CD4-positive, alpha-beta T cell treated with Interleukin-2 at 100 ng/mL for 4 hours (primary cell): ENCODE measurements at places on chromosomes 1 and 21.

DNA sequence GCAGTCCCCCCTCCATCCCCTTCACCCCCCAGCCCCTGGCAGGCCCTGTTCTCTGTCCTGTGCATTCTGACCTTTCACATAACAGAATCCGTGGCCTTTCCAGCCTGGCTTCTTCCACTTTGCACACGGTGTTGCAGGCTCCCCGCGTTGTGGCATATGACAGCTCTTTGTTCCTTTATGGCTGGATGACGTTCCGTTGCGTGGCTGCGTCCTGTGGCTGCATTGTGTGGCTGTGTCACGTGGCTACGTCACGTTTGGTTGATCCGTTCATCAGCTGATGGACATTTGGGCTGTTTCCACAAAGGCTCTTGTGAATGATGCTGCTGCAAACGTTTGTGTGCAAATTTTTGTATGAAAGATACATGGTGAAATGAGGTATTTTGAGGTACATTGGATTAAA is 53.3 kb downstream of the PDE9A start:
- no peak for DNase-seq

GRCh38 chr1:217133958-217134856 is 411.0 kb upstream of the ESRRG start:
- no peak for DNase-seq

DNA sequence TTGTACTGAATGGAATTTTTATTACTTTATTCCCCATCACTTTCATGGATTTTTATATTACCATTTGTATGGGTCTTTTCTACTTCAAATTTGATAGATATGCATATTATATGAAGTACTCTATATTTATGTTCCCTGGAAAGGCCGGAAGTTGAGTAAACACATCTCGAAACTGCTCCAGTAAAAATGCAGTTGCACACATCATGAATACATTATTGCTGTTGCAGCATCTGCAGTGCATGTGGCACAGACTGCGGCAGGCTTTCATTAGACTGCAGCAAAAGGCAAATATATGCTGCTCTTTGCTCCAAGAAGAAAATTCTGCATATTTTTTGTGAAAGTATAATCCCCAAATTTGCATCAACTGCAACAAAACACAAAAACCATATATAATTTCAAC is 48.7 kb upstream of the LRRC7 start:
- DNase-seq = no peak

DNA sequence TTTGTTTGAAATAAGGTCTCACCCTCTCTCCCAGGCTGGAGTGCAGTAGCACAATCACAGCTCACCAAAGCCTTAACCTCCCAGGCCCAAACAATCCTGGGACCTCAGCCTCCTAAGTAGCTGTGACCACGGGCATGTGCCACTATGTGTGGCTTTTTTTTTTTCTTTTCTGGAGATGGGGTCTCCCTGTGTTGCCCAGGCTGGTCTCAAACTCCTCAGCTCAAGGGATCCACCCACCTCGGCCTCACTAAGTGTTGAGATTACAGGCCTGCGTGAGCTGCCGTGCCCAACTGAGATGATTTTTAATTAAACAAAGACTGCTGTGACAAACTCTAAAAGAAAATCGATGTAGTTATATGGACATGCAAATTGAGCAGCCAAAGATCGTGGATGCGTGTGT is 768.4 kb upstream of the ADGRL2 start:
- no peak for DNase-seq

- DNase-seq = no peak
These were observed 38.3 kb downstream of the PAFAH2 start for GRCh38 chr1:25959611-25960010.

- no peak for DNase-seq
These were observed 183.2 kb upstream of the VAMP3 start for GRCh38 chr1:7587773-7588456.

DNA sequence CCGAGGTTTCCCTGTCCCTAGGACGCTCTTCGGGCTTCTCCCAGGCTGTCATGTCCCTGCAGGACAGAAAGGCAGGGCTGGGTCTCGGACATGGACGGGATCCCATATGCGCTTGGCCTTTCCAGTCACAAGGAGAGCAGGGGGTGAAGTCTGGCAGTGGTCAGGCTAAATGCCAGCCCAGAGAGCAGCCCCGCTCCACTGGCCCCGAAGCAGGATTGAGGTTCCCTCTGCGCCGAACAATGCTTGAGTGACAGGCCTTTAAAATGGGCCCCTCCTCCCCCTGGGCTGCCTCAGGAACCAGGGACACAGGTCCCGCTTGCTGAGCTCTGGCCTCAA is 12.7 kb downstream of the DRAXIN start:
- DNase-seq = no peak

GRCh38 chr1:164343189-164343588 is 215.8 kb upstream of the PBX1 start:
- DNase-seq = no peak

- DNase-seq = no peak
These were observed 723.0 kb downstream of the PTPRU start for GRCh38 chr1:29959356-29959755.

DNA sequence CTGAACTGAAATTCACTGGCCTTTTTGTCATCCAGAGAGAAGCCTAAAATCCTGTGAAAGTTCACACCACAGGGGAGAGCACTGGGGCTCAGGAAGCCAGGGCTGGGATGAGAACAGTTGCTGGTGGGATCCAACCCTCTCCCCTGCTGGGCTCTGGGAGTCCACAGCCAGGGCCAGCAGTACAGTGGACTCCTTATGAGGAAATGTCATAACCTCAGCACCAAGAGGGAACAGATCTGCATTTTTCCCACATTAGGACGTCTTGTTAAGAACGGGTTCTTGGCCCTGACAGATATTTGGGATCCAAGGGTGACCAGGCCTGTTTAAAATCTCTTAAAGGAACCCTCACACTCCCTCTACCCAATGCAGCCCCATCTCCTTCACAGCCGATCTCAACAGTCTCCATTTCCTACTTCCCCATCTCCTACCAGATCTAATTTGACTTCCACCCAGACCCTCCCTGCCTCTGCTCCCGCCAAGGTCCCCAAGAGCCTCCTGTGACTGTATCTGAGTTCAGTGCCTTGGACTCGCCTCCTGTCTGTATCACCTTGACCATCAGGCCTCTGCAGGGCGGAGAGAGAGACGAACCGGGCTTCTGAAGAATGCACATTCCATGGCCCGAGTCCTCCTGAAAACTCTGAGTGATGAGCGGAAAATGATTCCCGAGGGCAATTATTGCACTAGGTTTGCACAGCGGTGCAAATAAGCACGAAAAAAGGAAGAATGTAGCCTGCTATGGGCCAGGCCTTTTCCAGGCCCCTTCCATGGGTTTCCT is 159.9 kb downstream of the TRABD2B start:
- DNase-seq = no peak
